ENCODE measurements at places on chromosomes 13 and 19.

- DNase-seq = no peak
Observed at GRCh38 chr19:40512473-40513344, 45.9 kb downstream of the SPTBN4 start.

DNA sequence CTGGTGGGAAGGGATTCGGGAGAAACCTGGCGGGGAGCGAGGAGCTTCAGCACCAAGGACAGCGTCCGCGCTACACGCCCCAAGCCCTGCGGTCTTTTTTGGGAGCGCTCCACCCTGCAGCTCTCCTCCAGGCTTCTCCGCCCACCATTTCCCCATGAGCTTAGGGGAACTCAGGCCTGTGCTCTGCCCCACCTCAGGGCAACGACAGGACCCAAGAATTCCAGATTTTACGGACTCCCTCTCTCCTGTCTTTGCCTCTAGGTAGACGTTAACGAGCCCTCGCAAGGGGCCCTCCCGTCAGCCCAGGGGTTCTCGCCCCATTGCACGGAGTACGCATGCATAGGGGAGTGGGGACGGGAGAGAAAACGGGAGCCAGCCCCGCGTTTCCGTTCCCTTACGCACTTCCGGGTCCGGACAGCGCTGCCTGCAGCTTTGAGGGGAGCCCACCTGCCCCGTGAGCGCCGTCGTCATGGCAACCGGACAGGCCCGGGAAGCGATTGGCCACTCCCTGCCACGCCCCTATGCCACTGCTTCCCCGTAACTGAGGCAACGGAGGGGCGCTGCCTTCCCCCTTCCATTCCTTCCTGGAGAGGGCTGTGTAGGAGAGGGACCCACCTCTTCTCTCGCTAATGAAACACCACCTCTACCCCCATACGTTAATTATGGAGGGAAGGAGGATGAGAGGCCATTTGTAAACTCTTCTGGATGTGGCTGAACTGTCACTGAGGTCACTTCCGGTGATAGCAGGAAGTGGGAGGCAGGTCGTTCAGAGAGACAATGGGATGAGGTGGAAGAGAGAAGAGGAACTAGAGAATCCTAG is 20.8 kb downstream of the NOVA2 start:
- peak; percentile 59 for DNase-seq

DNA sequence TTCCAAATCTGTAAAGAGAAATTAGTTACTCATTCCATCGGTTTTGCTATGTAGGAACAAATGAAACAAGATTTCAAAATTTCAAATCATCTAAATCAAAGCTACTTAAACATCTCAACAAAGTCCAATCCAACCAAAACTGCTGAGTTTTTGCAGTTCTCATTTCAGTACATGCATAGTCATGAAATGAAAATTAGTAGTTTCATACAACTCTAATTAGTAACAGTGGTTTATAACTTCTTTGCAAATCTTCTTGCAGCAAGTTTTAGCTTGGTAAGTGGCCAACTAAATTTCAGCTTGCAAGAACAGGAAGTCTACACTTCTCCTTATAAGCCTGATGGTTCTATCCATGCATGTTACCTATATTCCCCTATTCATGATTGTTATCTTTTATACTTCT is 75.6 kb downstream of the SPRY2 start:
- no peak for DNase-seq

DNA sequence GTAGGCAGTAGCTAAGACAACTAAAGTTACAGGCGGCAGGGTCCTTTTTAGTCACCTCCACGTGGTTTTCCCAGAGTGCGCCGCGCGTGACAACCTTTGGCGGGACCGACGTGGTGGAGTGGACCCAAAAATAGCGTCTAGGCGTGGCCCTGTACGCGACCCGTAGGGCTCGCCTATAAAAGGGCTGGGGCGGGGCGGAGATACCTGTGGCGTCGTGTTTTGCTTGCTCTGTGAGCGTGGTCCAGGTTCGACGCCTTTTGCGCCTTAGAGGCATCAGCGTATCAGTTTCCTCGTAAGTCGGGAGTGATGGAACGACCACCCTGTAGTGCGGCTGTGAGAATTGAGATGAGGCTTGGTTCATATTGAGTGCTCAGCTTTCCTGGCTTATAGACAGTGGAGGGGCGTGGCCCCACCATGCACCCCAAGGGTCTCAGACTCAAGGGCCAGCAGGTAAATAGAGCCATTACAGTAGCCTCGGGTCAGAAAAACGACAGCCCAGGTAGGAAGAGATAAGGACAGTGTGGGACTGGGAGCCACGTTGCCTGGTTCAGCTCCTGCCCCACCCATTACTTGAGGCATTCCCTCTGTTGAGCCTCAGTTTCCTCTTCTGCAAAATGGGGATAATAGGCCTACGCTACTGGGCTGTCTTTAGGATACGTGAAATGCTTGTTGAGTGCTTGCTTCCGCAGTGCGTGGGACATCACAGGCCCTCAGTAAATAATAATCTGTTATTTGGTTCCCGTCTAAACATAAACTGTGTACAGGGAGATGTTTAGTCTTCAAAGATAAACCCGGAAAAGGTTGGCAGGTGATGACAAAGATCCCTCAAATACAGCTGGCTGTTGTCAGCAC is 693 bp upstream of the TMED1 start:
- DNase-seq = peak; percentile 67

DNA sequence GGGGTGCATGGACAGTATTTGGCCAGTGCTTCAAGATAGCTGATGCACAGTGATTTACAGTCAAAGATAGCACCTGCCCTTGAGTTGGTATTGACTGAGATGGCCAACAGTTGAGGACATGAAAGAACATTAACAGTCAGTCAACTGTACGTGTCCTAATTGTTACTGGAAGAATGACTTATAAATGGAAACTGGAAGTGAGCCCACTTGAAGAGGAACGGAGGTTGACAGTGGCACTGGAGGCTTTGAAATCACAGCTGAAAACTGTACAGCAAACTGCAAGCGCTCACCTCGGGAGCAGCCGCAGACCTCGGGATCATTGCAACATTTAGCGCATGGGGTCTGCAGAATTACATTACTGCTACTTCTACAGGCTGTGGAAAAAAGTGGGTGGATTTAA is 77.1 kb downstream of the GGACT start:
- DNase-seq = no peak

DNA sequence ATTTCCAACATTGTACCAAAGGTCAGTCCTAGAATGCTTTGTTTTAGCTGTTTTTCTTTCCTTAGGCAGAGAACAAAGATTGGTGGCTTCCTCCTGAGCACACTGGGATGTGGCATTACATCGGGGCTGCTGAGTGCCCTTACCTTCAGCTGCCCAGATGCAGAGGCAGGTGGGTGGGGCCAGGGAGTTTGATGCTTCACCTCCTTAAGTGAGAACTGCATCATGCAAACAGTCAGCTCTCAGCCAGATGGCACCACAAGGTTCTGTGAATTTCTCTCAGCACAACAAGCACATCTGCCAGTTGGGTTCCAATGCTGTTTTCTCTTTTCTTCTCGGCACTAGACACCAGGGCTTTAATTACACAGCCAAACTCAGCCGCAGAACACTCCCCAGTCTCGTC is 87.4 kb upstream of the UBL3 start:
- no peak for DNase-seq

DNA sequence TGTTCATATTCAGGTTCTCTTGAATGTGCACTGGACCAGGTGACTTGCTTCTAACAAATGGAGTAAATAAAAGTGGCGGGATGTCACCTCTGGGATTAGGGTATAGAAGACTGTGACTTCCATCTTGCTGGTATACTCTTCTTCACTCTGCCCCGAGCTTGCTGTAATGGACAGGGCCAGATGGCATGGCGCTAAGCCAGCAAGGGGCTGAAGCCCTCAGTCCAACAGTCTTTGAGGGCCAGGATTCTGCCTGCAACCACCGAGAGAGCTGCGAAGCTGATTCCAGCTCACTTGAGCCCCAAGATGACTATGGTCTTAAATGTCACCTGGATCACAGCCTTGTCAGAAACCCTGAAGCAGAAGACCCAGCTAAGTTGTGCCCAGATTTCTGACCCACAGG is 600.0 kb downstream of the FGF9 start:
- no peak for DNase-seq
